Stimulated activated memory B cell treated with anti-CD40 and anti-IgM and Interleukin-4, amounts not matched to agents 10 μg/mL and 1 μg/mL and 100 μg/mL, for 72 hours (primary cell): ENCODE measurements at places on chromosomes 11 and 22.
A peak's percentile ranks its signal among the peaks of the same experiment; 100 is the strongest.

DNA sequence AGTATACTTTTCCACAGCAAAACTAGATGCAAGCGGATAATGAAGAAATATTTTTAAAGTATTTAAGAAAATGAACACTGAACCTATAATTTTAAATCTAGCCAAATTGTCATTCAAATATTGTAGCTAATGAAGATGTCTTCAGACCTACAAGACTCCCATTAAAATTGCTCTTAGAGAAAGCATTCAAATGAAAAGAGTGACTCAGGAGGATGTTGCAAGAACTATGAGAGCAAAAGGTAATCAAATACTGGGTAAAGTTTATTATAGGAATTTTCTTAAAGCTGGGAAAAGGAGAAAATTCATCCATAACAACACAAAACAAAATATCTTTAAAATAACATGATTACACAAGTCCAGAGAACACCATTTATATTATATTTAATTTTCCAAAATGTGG lies 5.4 kb upstream of the POU2AF1 start:
- ATAC-seq, result no peak

- no peak for ATAC-seq
These were observed 9.9 kb downstream of the FADS3 start for GRCh38 chr11:61881397-61881796.

- ATAC-seq, result no peak
These were observed 118.8 kb upstream of the KIRREL3 start for GRCh38 chr11:127119356-127119755.

- ATAC-seq, result no peak
These were observed 894.6 kb downstream of the FAM181B start for GRCh38 chr11:81839016-81839415.

GRCh38 chr11:5726351-5726750 lies 9.9 kb upstream of the OR56B1 start:
- ATAC-seq, result no peak

DNA sequence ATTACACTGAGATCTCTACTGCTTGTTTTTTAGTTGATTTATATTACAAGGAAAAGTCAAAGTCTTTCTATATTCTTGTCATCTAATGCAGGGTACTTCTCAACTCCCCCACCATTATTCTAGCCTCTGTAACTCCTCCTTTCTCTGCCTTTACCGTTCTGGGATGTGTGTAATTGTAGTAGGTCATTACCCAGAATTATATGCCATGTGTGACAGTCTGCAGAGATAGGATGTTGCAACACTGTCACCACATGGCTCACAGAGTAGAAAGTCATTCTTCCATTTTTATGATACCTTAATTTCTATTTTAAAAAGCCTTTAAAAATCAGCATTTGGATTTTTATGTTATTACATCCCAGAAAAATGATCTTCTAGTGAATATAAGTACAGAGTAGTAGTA lies 32.7 kb downstream of the ZNF143 start:
- no peak for ATAC-seq

GRCh38 chr11:102986815-102987214 lies 31.3 kb upstream of the MMP13 start:
- ATAC-seq, result no peak

DNA sequence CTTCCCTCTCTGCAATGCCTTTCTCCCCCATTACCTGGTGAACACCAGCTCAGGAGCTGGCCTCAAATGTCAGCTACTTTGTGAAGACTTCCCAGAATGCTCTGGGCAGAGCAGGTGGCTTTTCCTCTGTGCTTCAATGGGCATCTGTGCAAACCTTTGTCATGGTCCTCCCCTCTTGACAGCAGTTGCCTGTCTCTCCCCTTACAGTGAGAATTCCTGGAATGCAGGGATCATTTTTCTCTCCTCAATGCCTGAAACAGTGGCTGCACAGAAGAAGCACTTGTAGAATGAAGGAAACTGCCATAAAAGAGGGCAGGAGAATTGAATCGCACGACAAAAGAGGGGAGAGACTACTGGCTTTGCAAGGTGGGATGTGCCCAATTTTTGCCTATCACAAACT lies 92.8 kb upstream of the NARS2 start:
- no peak for ATAC-seq

DNA sequence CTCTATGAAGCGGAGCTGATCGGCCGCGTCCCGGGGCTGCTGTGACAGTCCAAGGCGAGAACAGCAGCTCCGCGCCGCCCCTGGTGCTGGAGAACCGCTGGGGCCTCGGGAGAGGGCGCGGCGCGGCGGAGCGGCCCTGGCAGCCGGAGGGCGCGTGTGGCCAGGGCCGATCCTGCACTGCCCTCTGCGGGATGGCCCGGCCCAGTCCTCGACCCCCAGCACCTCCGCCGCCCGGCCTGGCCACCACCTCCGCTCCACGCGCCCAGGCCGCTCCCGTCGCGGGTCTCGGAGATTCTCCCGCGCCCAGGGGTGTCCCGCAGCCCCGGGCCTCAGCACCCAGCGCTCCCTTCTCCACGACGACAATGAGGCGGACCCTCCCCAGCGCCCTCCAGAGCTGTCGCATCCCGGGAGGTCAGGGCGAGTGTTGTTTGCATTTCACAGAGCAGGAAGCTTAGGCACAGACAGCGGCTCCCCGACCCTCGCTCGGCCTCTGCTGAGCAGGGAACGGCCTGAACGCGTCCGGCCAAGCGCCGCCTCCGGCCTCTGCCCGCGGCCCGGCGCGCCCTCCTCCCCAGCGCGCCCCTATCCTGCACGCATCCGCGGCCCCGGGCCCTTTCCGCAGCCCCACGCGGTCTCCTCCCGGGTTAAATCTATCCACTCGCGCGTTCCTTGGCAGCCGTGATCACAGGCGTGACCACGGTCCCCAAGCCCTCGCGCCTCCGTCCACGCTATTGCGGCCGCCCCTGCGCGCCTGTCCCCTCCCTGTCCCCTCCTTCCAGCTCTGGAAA lies 109.7 kb downstream of the WNT7B start:
- ATAC-seq, result no peak

- ATAC-seq, result no peak
These were observed 1.1 kb upstream of the NOL12 start for GRCh38 chr22:37684803-37685615.

DNA sequence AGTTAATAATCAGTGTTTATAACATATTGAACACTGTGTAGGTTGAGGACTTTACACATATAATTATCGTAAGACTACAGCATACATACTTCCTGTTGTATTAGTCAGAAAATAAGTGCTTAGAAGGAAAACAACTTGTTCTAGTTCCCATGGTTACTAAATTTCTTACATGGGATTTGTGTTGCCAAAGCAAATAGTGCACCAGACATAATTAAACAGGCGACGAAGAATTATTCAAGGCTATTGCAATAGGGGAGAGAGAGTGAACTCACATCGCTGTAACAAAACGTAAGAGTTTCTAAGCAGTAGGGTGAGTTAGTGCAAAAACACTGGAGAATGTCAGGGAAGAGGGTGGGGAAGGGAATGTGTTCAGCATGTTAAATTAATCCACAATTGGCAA lies 347.8 kb downstream of the CNTN5 start:
- no peak for ATAC-seq

DNA sequence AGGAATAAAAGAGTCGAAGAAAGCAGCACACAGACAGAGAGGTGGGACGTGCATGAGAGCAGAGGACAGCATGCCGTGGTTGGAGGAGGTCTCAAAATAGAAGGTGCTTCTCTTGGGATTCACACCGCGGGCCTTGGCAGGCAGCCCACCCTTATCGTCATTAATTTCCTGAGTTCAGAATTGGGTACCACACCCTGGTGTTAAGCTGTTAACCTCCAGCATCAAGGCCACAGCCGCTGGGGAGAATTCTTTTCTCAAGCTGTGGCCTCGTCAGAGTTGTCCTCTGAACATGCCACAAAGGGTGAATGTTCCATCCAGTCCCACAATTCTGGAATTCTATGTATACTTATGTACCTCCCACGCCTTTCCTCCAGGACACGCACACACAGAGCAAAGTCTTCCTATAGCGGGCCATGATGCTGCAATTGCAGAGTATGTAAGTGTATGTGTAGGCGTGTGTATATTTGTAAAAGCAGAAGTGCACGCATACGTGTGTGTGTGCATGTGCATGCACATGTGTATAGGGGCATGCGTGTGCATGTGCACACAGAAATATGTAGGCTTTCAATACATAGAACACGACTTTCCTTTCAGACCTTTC lies 39.0 kb downstream of the ADAMTS8 start:
- no peak for ATAC-seq

DNA sequence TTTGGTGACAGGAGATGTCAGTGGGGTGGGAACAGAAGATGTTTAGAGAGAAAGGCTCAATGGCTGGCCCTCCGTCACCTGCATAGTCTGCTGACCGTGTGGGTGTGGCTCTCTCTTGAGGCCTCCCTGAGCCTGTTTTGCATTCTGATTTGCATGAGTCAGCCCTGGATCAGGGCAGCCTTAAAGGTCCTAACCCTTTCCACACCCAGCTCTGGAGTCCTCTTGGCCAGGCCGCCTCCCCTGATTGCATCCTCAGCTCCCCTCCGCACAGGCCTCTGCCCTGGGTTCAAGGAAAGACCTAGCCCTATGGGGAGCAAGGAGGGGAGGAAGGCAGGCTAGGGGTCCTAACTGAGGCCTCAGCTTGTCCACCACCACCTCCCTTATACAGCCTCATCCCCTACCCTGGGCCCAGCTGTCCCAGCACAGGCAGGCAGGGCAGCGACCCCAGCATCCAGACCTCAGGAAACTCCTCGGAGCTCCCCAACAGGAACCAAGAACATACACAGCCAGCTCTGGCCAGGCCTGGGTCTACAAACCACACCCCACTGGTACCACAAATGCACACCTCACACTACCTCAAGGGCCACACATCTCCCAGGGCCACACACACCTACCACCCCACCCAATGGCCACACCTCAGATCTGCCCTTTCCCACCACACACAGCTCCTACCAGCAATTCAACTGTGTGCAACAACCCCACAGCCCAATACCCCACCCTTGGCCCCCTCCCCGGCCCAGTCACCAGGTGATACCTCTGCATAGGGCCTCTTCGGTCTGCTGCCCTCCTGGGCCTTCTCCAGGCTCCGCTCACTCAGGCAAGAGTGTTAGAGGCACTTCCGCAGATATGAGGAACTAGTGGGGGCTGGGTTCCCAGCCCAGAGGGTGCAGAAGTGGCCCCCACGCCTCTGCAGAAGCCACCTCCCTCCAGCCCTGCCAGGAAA lies 13.7 kb downstream of the ARAP1 start:
- peak; percentile 86 for ATAC-seq

- peak; percentile 67 for ATAC-seq
These were observed 11.2 kb downstream of the MCM5 start for GRCh38 chr22:35411102-35411501.

GRCh38 chr11:62614275-62614674 lies 1.2 kb downstream of the ROM1 start:
- no peak for ATAC-seq

GRCh38 chr11:37449146-37449545 lies 851.1 kb upstream of the RAG2 start:
- ATAC-seq, result no peak

DNA sequence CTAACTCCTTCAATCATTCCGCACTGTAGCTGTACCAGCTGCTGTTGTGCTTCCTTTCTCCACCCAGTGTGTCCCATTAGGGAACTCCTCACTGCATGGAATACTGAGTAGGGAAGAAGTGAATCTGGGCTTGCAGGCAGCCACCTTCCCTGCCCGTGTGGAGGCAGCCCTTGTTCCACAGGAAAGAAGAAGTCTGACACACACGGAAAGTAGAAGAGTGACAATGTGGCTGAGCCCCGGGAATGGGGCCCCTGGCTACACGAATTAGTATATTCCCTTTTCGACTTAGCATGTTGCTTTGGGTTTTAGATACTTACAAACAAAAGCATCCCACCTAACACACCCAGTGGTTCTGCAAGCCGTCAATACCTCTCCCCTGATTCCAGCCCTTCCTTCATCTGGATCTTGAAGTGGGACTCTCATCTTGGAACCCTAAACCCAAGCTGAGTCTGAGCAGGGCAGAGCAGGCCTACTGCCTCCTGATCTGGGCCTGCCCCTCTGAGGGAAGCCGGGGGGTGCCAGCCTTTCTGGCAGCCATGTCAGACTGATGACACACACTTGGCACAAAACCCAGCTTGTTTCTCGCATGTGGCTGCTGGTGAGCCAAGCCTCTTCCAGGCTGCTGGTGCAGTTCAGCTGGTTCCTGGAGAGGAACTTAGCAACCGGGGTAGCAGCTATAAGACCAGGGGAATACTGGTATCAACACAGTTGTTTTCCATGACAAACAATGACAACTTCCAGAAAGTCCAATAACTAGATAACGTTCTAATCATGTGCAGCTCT lies 71.6 kb downstream of the C11orf58 start:
- no peak for ATAC-seq

DNA sequence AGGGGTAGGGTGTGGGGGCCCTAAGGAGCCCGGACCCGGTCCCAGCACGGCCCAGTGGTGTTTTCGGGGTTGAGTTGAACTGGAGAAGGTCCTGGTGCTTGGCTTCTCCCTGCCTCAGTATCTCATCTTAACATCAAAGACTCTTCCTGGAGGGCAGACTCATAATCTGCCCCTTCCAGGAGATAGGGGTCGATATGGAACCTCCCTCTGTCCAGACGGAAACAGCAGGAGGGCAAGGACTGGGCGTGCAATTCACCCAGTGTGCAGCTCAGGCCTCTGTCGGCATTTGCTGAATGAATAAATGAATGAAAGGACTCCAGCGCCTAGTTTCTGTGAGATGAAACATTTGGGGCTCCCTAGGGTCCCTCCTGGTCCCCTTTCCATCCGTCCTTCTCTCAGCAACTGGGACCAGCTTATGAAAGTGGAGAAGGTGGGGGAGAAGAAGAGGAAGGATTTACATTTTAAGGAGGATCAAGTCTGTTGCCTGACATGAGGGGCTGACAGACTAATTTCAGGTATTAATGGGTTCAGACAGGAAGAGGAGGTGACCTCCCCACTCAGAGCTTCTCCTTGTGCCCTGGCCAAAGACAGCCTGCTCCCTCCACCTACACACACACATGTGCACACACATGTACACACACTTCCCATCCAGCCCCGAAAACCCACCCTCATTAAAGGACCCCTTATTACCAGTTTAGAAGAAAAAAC lies 1.1 kb upstream of the SHISA8 start:
- no peak for ATAC-seq

DNA sequence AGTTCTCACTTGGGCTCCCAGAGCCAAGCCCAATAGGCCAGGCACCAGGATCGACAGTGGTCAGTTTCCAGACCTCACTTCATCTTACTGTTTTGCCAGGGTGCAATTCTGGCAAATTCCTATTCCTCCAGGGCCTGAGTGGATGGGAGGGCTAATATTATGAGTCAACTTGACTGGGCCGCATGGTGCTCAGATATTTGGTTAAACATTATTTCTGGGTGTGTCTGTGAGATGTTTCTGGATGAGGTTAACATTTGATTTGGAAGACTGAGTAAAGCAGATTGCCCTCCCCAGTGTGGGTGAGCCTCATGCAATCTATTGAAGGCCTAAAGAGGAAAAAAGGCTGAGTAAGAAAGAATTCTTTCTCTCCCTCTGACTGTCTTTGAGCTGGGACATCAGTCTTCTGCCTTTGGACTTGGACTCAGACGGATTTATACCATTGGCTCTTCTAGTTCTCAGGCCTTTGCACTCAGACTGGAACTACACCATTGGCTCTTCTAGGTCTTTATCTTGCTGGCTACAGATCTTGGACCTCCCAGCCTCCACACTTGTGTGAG lies 132.9 kb upstream of the ZBED5 start:
- no peak for ATAC-seq

DNA sequence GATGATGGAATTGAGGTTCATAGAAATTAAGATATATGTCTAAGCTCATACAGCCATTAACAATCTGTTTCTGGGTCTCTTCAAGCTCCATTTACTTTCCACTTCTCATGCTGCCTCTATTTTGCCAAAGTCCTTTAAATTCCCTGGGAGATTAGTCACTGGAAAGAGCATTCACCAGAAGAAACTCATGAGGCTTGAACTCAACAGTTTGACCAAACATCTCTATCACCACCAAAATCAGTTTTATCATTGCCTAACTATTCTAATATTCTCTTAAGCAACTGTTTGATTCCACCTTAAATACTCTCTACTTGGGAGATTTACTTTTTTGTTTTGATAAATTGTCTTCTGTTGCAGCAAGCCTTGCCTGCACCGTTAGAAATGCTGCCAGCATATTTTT lies 881.3 kb downstream of the KCNA4 start:
- no peak for ATAC-seq
